Left ventricle myocardium inferior (tissue), 1 donor: ENCODE measurements at places on chromosomes 4 and X. TPM values are rescaled to one million over a fixed set of nuclear protein-coding genes. Genes with fewer than 3 reads are reported as not detected.

DNA sequence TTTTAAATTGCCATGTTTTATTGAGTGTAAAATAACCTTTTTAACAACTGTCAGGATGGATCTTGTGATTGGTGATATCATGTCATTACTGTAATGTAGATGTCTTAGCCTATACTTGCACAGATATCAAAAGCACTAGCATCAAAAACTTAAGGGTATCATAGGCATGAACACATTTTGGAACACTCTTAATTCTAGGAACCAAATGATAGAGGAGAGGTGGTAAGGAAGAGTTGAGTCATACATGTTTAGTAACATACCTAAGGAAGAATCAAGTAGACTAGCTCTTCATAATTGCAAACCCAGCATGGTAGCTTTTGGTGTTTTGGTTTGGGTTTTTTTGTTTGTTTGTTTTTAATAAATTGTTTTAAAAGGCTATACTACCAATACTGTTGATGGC lies 43.4 kb downstream of the SMARCAD1 start:
- no peak for DNase-seq

DNA sequence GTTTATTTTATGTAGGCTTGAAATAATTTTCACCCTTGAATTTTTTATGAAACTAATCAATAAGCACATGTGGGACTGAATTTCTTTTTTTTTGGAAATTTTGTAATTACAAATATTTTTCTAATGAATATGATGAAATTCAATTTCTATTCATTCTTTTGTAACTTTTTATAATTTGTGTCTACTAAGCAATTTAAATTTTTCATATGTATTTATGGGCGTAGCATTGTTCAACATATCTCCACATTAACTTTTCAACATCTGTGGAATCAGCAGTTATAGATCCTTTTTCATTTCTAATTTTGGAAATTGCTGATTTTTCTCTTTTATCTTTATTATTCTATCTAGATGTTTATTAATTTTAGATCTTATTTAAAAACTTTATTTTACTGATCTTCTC lies 1320.3 kb downstream of the C4orf33 start:
- no peak for DNase-seq

DNA sequence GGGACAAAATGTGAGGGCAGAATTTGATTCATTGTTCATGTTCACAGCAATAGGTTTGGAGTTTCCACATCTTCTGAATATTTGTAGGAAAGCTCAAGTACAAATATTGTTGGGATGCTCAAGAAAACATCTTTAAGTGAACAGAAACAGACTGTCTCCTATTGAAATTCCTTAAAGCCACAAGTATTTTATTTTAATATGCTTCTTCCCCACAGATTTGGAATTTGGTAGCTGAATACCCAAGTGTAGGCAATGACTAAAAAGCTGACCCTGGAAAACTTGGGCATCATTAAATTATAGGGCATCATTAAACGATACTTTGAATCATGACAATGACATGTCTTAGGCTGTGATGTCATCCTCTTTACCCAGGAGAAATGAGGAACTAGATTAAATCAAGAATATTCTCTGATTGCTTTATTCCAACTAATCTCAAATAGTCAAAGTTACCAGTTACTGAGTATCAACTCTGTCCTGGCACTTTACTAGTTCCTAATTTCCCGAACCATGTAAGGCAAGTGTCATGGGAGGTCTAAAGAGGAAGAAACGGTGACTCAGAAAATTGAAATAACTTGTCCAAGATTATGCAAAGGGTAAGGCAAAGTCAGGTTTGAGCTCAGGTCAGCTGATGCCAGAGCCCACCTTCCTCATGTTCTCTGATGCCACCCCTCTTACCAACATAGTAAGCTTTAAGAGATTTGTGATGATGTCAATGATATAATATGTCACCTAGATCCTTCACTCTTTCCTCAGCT lies 223.1 kb upstream of the LEF1 start:
- DNase-seq: no peak

DNA sequence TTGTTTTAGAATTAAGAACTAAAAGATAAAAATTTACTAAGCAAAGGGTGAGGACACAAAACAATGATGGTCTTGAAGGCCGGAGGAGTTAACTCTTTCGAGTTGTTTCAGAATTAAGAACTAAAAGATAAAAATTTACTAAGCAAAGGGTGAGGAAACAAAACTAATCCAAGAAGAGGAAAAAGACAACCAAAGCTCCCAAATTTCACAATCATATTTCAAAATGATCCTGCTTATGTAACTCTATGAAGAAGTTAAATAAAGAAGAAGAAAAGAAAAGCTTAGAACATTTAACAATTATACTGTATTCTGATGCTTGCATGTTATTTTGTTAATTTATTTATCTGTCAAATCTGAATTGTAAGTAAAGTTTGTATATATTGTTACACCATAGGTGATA lies 154.8 kb upstream of the SLIT2 start:
- no peak for DNase-seq

GRCh38 chr4:95158626-95159025 lies 390.1 kb downstream of the UNC5C start:
- DNase-seq: no peak

IL9R gene
- not detected for total RNA-seq

MAGED4 gene
- total RNA-seq: 0.47 TPM

TCP11X2 gene
- total RNA-seq: not detected

OPHN1 gene
- 5.0 TPM for total RNA-seq
